ENCODE measurements at places on chromosomes 11 and 22.

GRCh38 chr11:24383137-24383536, 113.7 kb upstream of the LUZP2 start:
- DNase-seq: no peak

- DNase-seq: no peak
Observed at GRCh38 chr22:39279170-39279850, 34.5 kb upstream of the PDGFB start.

- DNase-seq: no peak
Observed at GRCh38 chr22:36452250-36452977, 29.0 kb downstream of the TXN2 start.

DNA sequence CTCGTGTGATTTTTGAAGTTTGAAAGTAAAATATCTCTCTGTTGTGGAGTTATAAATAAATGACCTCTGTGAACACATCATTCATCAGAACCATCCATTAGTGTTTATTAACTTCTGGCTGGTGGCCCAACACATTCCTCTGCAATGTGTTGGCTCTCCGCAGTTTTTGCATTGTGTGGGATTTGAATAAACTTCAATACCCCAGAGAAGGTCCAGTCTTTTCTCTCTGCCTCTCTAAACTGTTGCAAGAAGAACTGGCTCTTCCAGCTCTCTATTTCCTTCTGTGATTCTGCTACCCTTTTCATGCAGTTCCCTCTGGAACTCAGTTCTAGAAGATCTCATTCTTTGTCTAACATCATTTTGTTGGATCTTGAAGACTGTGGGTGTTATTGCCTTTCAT, 125.0 kb upstream of the ARHGAP42 start:
- no peak for DNase-seq

DNA sequence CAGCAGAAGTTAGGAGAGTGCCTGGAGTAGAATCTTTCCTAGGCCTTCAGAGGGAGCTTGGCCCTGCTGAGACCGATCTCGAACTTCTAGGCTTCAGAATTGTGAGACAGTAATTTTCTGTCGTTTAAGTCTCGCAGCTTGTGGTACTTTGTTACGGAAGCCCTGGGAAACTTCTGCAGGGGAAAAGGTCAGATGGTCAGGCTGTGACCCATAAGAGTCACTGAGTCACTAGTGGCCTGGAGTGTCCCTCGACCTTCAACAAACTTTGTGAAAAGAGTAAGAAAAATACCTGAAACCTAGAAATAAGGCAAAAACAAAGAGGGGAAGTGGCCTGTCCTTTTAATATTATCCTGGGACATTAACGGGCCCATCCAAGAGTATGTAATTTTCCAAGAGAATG, 34.6 kb downstream of the CSNK2A3 start:
- no peak for DNase-seq

DNA sequence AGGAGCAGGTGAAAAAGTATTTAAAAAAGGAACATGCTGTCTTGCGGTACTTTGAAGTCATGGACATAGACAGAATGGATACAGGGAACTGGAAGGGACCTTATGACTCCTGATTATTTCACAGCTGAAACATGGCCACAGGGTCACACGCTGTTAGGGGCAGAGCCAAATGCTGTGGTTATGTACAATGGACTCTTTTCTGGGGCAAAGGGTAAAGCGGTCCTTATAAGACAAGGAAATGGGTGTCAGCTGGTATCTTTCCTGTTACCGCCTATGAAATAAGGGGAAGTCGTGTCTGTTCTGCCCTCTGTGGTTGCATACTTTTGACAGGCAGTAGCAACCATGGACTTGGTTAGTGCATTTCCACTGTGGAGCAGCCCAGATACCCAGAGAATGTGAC, 12.8 kb upstream of the ST14 start:
- no peak for DNase-seq

GRCh38 chr11:82663535-82663934, 70.1 kb downstream of the FAM181B start:
- DNase-seq: no peak

DNA sequence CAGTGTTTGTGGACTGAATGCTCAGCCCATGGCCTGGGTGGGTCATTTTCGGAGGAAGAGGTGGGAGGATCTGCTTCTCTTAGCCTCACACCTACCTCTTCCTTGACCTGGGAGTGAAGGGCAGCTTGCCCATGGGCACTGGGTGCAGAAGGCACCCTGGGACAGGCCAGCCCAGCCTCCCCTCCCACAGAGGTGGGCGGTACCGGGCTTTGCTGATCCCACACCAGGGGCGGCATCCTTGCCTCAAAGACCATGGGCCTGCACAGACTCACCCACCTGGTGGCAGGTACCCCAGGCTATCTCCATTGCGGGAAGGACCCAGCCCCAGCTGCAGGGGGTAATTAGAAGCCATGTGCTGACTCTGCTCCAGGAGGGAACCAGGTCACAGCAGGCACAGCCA, 1.5 kb upstream of the PNPLA5 start:
- DNase-seq: no peak

DNA sequence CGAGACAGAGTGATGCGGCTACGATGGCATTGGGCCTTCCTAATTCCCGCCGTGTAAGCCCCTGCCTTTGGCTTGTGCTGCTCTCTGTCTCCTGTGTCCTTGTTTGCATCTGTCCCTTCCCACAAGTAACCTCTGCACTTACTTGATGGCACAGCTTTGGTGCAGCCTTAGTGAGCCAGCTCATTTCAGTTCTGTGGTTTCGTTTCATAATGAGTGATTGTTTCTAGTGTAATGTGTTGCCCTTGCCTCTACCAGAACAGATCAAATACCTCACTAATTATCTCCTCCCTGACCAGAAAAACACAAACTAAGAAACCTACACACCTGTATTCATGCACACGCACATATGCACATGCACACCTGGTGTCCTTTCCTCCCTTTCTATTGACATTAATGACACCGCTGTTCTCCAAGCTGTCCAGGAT, 58.8 kb downstream of the GRK3 start:
- no peak for DNase-seq

DNA sequence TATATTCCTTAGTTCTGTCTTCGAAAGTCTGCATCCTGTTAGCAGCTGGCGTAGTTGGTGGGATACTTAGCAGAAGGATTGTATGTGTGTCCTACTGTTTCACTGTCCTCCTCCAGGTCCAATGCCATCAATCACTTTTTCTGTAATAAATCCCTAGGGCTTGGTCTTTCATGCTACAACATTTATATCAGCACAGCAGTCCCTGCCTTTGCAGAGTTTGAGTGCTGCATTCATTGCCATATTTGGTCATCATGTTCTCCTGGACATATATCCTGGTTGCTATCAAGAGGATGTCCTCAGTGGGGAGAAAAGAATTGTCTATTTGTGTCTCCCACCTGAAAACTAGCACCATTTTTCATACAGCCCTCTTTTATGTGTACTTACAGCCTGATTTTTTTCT, 67.0 kb downstream of the OR5AK2 start:
- no peak for DNase-seq

DNA sequence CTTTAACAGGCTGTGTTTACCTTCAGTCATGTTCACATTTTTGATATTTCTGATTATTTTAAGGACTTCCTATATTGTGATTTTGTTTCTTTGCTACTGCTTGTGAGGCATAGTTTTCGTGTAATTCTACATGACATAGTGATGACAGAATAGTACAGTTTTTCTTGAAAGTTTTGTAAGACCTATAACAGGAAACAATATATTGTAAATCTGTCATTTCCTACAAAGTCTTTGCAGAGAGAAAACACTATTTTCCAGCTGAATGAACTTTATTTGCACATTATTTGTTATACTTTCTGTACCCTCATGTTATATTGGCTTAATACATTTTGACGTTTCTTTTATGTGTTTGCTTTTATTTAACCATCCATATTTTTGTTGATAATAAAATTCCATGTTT, 191.1 kb downstream of the TMEM135 start:
- no peak for DNase-seq

- no peak for DNase-seq
Observed at GRCh38 chr11:15493921-15494620, 379.3 kb downstream of the INSC start.

GRCh38 chr22:29393019-29393608, 4.7 kb upstream of the AP1B1 start:
- DNase-seq: no peak

DNA sequence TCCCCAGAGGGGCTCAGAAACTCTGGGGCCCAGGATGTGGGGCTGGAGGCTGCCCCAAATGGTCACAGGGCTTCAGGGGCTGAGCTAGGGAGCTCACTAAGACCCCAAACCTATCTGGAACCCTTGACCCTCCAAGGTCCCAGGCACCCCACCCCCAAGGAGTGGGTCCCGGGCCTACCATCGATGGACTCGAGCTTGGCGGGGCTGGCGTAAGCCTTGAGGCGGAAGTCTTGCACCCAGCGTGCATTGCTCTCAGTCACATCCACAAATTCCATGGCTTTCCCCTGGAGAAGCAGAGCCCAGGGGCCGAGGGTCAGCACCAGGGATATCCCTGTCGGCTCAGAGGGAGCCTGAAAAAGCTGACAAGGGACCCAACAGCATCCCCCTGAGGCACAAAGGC, 3.5 kb downstream of the GATD1 start:
- no peak for DNase-seq

DNA sequence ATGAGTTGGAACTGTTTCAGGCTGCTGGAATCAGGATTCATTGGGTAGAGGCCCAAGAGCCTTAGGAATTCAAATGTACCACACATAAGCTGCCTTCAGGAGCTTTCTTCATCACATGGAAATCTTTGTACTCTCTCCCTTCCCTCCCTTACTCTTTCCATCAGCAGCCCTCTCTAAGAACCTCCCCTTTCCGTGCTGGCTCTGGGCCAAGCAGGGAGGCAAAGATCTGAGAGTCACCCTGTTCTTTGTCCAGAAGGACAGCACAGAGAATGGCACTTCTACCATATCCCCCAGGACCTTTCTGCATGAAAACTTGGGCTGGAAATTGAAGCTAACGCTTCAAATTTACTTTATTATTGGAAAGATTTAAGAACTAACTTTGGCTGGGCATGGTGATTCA, 20.7 kb upstream of the TPBGL start:
- no peak for DNase-seq

DNA sequence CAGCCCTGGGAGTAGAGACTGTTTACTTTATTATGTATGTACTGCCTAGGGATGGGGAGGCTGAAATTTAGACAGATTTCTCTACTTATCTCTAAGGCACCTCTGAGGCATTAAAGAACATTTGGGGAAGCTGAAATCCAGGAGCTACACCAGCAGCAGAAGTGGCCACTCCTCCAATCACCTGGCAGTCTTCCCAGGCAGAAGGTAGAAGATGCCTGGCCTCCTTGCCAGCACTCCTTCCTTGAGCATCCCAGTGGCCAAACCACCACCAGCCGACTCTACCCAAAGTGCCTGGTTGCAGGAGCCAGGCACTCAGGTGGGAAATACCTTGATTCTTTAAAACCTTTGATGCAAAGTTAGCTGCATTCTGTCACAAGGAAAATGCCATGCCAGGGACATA, 1.9 kb upstream of the FAT3 start:
- DNase-seq: no peak

DNA sequence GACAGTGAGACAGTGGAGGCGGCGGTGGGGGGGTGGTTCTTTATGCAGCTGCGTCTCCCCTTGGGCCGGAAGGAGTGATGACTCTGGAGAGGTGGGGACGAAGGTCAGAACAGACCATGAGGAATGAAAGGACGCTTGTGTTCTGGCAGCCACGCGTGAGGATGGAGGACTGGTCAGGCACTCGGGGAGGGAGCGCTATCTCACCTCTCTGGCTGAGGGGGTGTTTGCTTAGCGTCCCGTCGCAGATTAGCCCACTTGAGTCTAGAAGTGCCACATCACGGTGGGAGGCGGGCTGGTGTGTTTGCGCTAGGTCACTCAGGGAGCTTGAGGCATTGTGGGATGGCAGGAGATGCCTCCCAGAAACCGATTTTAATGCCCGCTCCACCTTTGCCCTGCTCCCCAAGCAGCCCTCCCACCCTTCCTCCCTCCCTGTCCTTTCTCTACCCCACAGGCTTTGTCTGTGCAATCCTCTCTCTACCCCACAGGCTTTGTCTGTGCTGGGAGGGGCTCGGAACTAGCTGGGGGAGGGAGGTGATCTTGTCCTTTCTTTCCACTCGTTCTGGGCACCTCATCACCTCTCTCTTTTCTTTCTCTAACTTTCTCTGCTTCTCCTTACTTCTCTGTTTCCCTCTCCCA, 97.8 kb downstream of the PKNOX2 start:
- no peak for DNase-seq

DNA sequence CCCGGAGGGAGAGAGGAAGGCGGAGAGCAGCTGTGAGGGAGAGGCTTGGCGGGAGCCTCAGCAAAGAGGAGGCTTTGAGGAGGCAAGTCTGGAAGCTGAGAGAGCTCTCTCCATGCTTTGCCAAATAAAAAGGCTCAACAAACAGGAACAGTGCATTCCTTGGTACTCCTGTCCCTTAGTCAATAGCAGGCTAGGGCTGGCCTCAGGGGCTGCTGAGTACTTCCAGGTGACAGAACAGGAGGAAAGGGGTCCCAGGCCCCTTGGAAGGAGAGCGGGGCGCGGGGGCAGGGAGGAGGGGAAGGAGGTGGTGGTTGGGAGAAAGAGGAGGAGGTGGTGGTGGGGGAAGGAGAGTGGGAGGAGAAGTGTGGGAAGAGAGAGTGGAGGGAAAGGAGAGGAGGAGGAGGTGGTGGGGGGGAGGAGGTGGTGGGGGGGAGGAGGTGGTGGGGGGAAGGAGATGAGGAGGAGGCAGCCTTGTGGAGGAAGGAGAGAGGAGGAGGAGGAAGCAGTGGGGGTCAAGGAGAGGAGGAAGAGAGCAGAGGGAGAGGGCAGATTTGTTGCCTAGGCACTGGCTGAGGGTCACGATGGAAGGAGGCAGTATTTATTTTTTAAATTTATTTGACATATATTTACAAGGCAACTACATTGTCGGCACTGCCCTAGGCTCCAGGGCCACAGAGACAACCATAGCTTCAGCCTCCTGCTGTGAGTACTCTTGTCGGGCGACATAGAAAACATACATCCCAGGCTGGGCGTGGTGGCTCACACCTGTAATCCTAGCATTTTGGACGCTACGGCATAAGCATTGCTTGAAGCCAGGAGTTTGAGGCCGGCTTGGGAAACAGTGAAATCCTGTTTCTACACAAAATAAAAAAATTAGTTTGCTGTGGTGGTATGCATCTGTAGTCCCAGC, 74.2 kb upstream of the ZBED5 start:
- no peak for DNase-seq

DNA sequence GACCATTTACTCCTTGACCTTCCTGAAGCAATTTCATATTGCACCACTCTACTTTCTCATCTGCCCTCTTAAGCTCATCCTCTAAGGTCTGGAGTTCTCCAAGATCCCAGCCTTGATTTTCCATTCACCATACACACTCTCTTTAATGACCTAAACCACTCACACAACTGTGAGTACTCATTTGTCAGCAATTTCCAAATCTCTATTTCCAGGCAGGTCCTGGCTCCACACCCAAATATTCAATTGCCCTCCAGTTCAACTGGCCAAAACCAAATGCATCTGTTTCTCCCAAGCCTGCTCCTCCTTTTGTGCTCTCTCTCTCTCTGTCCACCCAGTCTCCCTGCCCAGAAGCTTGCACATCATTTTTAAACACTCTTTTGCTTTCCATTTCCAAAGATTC, 39.6 kb downstream of the NEU3 start:
- DNase-seq: no peak

- DNase-seq: no peak
Observed at GRCh38 chr11:102276362-102276761, 40.9 kb upstream of the BIRC3 start.

GRCh38 chr11:7575841-7576725, 62.3 kb downstream of the PPFIBP2 start:
- DNase-seq: no peak

Measured in stimulated activated CD8-positive, alpha-beta memory T cell treated with anti-CD3 and anti-CD28 coated beads, Interleukin-7, amount 100 ng/mL, for 4 hours (primary cell).